ENCODE measurements at places on chromosomes 6 and 20.

GRCh38 chr20:1900321-1900801 lies 5.2 kb downstream of the SIRPA start:
- DNase-seq: no peak

DNA sequence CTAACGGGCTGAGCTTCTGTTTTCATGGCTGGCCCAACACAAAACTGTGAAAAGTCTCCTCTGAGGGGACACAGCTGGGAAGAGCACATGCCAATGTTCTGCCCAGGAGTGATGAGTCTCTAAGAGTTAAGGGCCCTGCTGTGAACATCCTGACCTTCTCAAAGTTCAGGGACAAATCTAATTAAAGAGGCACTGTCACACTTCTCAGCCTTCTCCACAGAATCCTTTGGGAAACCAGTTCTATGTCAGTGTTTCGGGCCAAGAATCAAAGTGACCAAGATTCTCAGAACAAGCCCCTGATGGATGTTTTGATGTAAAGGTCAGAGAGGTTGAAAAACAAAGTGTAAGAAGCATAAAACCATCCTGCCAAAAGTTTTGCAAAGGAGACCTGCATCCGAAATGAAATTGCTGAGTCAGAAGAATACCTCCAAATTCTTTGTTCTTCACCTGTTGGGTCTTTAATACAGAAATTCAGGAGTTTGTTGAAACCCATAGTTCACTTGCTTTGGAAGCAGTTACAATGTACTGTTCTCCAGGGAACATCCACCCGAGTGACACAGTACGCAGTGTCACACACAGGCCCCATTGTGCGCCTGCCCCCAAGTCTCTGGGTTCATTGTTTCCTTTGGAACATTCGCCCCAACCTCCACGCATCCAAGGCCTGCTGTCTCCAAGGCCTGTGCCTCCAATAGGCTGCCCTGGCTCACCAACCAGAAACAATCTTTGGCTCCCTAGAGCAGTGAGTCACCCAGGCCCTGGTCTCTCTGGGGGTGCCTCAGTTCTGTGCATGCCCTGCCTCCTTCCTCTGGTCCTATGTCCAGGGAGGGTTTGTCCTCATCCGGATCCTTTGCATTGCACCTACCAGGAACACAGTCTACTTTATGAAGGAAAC lies 65.5 kb upstream of the QKI start:
- no peak for DNase-seq

DNA sequence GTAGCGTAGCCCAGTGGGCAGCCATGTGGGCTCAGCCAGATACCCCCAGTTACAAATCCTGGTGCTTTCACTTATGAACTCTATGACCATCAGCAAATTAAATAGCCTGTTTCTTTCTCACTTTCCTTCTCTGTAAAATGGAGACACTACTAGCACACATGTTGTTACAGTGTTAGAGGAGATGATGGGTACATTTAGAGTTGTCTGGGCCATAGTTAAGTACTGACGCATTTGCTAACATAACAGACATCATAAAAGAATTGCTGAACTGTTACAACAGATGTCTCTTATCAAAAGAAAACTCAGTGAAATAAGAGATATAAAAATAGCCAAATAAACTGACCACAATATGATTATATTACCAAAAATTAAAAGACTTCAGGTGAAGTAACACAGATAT lies 69.9 kb upstream of the DOK5 start:
- DNase-seq: no peak

GRCh38 chr6:53894091-53894490 lies 99.3 kb downstream of the LRRC1 start:
- no peak for DNase-seq

DNA sequence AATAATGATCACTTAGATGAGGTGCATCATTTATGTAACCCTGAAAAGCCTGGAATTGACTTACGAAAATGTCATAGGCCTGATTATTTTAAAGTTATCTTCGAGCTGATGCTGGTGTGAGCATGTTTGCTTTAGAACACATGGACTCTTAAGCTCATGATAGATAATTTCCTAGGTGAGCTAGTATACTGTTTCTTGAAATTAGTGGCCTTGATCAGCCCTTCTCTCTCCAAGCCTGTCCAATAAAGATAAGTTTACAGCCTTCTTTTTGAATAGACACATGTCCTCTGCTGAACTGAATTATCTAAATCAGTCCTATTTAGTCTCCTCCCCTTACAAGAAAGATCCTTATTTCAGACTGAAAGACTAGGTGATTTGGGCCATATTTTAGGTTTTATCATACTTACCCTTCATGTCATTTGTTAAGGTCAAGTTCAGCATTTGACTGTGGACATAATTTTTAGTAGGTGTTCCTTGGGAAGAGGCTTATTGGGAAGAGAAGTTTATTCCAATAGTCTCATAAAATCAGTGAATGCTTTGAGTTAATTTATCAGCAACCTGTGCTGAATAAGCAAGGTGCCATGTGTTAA lies 15.3 kb downstream of the FOXO3 start:
- DNase-seq: no peak

DNA sequence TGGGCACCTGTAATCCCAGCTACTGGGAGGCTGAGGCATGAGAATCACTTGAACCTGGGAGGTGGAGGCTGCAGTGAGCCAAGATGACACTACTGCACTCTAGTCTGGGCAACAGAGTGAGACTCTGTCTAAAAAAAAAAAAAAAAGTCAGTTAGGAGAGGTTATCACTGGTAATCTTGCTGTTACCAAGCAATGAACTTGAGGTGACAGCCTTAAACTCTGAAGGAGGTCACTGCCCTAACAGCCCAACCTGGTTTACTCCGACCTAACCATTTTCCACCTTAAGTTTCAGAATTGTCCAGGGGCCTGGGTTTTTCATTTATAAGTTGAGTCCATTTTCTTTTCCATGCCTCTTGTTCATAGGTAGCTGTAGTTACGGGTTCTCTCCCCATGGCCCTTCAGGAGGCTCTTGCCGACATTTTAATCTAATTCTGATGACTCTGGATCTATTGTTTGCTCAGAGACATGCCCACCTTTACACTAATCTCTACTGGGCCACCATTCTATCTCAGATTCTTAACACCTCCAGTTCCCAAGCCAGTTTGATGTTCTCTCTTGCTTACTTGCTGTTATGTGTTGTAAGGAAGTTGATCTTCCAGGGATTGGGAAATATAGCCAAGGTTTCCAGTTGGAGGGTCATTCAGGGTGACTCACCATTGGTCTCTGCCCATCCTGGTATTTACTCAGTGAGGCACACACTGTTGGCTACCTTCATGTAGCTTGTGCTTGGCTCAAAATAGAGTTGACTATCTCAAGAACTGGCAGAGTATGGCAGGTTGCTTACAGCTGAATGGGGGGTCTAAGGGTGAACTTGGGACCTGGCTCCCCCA lies 29.1 kb downstream of the SHLD1 start:
- no peak for DNase-seq

DNA sequence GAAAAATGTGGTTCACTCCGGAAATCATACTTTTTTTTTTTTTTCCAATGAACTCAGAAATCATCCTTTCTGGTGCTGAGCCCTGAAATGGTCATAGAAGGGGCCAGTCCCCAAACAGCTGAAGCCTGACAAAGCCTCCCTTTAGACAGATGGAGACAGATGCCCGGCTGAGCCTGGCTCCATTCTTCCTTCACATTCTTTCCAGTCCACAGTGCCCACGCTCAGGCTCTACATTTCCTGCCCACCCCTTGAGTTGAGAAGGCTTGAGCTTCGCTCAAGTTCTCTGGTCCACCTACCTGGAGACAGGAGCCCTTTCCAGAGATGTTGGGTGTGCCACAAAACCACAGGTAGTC lies 41.2 kb downstream of the KCNK5 start:
- no peak for DNase-seq

DNA sequence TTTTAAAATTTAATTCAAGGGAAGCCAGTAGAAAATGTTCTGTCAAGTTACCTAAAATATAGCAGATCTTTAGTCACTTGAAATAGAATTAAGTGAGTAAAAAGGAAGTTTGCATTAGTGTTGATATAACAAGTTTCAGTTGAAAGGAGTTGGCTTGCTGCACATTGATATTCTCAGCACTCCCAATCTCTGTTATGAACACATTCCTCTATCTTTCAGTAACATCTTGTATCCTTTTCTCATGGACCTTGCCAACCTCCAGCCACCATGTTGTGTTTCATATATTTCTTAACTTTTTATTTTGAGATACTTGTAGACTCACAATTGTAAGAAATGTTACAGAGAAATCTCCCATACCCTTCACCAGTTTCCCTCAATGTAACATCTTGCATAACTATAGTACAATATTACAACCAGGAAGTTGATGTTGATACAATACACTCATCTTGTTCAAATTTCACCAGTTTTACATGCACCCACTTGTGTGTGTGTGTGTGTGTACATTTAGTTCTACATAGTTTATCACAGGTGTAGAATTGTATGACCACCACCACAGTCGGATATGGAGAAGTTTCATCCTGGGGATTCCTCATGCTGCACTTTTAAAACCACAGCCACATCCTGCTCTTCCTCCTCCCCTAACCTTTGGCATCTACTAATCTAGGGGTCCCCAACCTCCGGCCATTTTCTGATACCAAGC lies 20.2 kb upstream of the PAQR8 start:
- no peak for DNase-seq

DNA sequence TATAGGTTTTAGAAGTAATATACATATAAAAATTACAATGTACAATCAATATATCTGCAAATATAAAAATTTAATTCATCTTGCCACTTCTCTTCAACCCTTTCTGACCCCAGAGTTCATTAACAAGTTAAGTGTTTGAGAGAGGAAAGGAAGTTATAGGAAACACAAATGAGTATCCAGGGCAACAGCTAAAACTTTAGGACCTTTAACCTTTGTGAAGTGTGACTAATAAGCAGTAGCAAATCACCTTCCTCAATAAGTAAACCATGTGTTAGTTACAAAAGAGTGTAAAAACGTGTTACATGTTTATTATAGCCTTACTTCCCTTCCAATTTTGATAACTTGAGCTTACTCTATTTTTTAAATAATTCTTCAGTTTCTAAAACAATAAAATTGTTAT lies 73.4 kb upstream of the SIM1 start:
- no peak for DNase-seq

GRCh38 chr6:138226700-138227315 lies 8.5 kb upstream of the PBOV1 start:
- DNase-seq: no peak

- no peak for DNase-seq
These were observed 35.3 kb downstream of the SPDEF start for GRCh38 chr6:34520645-34521462.

- no peak for DNase-seq
These were observed 23.3 kb upstream of the NHSL1 start for GRCh38 chr6:138522611-138523010.

- no peak for DNase-seq
These were observed 6.3 kb downstream of the PPP1R3G start for GRCh38 chr6:5091210-5092069.

DNA sequence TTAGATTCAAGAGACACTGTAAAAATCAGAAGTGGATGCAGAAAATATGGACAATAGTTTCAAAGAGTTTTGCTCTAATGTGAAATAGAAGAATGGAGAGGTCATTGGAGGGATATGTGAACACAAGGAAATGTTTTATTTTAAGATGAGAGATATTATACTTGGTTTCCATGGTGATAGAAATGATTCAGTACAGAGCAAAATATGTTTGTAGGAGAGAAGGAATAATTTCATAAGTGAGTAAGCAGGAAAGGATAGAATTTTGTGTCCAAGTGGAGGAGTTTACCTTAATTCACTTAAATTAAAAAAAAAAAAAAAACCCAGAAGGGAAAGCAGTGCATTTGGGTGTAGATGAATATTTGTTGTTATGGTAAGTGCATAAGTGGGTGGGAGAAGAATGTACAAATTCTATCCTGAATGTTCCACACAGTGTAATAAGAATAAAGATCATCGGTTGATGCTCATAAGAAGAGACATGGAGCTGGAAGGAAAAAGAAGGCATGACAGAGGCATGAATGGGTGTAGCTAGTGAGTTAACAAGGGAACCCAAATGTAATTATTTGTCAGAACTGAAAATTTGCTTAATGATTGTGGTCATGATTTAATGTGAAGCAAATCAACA lies 688.9 kb upstream of the GJE1 start:
- DNase-seq: no peak

- no peak for DNase-seq
These were observed 14.0 kb downstream of the GMDS start for GRCh38 chr6:2231438-2231837.

DNA sequence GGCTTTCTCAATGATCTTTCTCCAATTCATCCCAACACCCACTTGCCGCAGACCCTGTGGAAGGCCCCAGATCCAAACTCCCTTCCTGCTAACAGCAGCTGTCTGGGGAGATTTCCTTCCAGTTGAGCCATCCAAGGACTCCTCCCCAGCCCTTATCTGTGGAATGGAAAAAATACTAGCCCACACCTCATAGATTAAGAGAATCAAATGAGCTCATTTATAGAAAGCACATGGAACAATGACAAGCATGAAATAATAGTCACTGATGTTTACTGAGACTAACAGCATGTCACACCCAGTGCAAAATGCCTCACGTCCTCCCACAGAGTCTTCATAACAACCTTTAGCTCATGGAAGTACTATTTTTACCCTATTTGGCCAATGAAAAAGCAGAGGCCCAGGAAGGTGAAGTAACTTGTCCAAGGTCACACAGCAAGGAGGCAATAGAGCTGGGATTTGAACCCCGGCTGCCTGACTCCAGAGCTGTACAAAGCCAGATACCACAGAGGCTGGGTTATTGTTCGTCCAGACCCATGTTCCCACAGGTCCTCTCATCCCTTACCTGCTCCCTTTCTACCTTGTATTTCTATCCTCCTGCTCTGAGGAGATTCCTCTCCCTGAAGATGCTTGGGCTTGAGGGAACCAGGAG lies 23.4 kb upstream of the PTGIS start:
- DNase-seq: no peak

- DNase-seq: no peak
These were observed 10.9 kb downstream of the FOXF2 start for GRCh38 chr6:1400126-1400850.

DNA sequence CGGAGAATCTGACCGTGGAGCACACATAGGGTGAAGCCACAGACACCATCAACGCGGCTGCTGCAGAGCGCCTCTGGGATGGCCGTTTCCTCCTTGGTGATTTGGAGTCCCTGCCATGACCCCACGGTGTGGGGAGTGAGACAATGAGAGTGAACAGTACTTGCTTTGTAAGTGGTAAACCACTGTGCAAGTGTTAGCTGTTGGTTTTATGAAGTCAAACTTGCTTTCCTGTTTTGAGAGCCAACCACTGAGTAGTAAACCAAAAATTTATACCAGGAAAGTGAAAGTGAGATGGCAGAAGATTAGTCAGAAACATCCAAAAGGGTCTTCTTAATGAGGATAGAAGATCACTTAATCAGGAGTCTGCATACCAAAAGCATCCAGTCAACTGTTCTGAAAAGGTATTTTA lies 160.7 kb downstream of the FOXC1 start:
- no peak for DNase-seq

Measured in activated B cell treated with CpG ODN at 0.5 μM for 24 hours (primary cell).